ENCODE measurements at places on chromosomes 6 and 20.
A peak's percentile ranks its signal among the peaks of the same experiment; 100 is the strongest.

DNA sequence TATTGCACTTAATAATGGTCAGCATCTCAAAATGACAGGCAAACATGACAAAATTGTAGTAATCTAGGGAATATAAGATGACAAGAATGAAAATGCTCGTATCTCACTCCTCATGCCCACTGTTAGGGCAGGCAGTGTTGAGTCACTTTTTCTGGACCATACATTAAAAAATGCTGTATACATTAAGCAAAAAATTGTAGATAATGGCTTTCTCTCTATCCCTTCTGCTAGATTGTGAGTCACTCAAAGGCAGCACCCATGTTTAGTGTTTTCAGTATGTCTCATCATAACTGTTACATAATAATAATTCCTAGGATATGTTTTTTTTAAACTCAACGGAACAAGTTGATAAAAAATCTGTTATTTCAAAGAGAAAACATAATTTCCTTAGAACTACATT, 199.3 kb downstream of the TENT5A start:
- DNase-seq = no peak

DNA sequence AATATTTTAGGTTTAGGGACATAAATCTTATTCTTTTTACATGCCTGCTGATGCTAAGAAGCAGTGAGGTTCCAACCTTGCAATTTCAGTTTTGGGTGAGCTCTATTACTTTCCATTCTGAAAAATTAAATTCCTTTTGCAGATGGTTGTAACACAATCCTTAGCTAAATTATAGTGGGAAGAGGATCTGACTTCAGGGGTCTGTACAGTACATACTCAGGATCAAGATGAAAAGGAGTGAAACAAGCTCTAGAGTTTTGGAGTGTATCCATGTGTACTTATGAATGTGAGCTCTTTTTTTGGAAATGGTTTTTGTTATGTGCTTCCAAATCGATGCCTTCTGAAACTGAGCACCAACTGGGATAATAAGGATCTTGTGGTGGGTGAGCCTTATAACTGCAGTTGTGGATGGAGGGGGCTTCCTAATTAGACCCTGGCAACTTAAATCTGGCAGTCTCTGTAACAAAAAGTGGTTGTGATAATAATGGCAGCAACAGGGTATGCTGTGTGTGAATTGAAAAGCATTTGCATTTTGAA, 218.8 kb upstream of the MAP3K7 start:
- DNase-seq = no peak

DNA sequence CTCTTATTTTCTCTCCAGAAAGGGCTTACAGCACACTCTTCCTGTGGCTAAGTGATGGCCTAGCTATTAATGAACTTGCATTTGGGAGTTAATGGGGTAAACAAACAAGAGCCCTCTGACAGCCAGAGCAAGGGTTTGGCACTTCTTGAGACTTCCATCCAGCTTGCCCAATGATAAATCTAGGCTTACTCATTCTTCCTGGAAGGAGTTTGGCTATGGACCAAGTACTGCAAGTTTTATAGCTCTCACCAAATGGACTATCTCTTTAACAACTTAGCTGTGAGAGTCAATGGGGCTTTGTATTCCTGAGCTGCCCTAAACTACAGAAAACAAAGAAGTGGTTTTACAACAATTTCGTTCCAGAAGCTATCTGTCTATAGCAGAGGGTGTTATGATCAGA, 16.7 kb upstream of the PI3 start:
- no peak for DNase-seq

GRCh38 chr20:51542033-51542570, 417 bp downstream of the NFATC2 start:
- peak; percentile 89 for DNase-seq

- no peak for DNase-seq
These were observed 586.3 kb upstream of the MAP3K7 start for GRCh38 chr6:91173186-91173585.

- DNase-seq = no peak
These were observed 60.8 kb downstream of the FAXC start for GRCh38 chr6:99288668-99289067.

GRCh38 chr6:3610921-3611320, 140.6 kb downstream of the PXDC1 start:
- no peak for DNase-seq

GRCh38 chr20:48463916-48464315, 363.9 kb downstream of the PREX1 start:
- no peak for DNase-seq

GRCh38 chr6:113989675-113990074, 18.7 kb upstream of the HDAC2 start:
- DNase-seq = no peak

GRCh38 chr6:56868687-56869086, 86.2 kb upstream of the BEND6 start:
- DNase-seq = no peak

Data from hematopoietic multipotent progenitor cell treated with erythropoietin and hydrocortisone succinate and interleukin-3 and kit ligand, for 4 days (in vitro differentiated cells).